ENCODE measurements at places on chromosomes 2 and 18.

DNA sequence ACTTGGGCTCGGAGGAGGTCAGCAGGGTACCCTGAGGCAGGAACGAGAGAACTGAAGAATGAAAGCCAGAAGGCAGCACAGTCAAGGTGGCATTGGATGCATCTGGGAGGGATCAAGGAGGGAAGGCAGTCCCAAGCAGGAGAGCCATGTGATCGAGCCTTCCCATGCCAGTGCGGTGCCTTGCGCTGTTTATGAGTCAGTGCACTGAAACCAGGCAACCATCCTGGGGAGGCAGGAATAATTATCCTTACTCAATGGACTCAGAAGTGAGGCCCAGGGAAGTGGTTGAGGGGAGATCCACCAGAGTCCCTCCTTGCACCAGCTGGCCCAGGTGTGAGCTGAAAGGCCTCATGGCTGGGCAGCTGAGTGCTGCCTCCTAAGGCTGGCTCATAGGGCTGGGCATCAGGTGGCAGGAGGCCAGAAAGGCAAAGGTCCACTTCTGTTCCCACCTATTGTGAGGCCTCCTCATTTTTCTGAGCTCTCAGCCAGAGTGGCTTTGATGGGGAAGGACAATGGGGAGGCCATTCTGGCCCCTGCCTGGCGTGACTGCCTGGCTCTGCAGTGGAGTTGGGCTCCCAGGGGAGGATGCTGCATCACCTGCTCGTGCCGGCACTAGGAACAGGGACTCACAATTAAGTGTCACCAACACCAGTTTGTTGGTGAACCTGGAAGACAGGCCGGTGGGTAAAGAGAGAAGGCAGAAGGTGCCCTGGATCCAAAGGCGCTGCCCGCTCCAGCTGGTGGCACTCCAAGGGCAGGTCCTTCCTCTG, 82.3 kb downstream of the TFCP2L1 start:
- H3K4me1 ChIP-seq, result no peaks in the 10 kb centered on the region
- no peaks in the 10 kb centered on the region for H3K36me3 ChIP-seq
- DNase-seq, result no peak
- no peaks in the 10 kb centered on the region for H3K27me3 ChIP-seq
- H3K4me3 ChIP-seq, result no peak overlapping the region
- no peak overlapping the region for H3K27ac ChIP-seq

DNA sequence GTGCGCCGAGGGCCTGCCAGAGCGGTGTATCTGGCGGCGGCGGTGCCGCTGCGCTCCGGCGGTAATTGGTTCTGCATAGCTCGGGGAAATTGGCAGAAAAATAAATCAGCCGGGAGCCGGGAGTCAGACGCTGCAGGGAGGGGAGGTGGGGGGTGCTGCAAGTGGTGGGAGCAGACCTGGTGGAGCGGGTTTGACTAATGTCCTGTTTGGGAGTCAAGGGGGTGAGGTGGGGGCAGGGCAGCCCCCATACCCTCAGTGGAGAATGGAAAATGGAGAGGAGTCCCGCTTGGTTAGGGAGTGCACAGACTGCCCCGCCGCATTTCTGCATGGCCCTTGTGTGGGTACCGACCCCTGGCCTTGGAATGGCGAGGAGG, 107.3 kb downstream of the DYSF start:
- H3K4me3 ChIP-seq, result no peak overlapping the region
- no peaks in the 10 kb centered on the region for H3K36me3 ChIP-seq
- H3K4me1 ChIP-seq, result no peaks in the 10 kb centered on the region
- no peaks in the 10 kb centered on the region for H3K27me3 ChIP-seq
- DNase-seq, result no peak

DNA sequence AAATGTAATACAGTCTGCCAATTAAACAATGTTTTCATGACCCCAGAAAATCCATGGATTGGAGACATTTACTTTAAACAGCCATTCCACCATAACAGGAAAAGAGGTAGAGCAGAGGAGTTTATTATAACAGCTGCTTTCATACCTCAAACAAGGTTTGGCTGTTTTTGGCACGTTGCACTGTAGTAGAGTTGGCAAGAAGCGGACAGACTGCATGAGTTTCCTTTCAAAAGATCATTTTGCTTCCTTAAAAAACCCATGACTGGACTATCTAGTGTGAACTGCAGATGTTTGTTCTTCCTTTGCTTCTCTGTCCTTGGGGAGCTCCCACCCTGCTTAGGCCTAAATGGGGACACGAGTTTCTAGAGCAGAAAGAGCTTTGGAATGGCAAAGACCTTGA, 108.5 kb upstream of the THOC1 start:
- no peak for DNase-seq
- no peaks in the 10 kb centered on the region for H3K27me3 ChIP-seq
- H3K36me3 ChIP-seq, result peaks cover 53% of the 10 kb centered on the region
- no peak overlapping the region for H3K4me3 ChIP-seq
- no peak overlapping the region for H3K27ac ChIP-seq
- H3K4me1 ChIP-seq, result peaks cover 31% of the 10 kb centered on the region

GRCh38 chr2:217864963-217865772, 137.6 kb downstream of the TNS1 start:
- no peaks in the 10 kb centered on the region for H3K27me3 ChIP-seq
- DNase-seq, result no peak
- H3K27ac ChIP-seq, result no peak overlapping the region
- H3K4me3 ChIP-seq, result no peak overlapping the region

GRCh38 chr2:239993291-239993690, 31.9 kb downstream of the NDUFA10 start:
- no peak overlapping the region for H3K4me3 ChIP-seq
- H3K27ac ChIP-seq, result no peak overlapping the region
- no peaks in the 10 kb centered on the region for H3K4me1 ChIP-seq
- no peaks in the 10 kb centered on the region for H3K27me3 ChIP-seq
- peaks cover 43% of the 10 kb centered on the region for H3K36me3 ChIP-seq

DNA sequence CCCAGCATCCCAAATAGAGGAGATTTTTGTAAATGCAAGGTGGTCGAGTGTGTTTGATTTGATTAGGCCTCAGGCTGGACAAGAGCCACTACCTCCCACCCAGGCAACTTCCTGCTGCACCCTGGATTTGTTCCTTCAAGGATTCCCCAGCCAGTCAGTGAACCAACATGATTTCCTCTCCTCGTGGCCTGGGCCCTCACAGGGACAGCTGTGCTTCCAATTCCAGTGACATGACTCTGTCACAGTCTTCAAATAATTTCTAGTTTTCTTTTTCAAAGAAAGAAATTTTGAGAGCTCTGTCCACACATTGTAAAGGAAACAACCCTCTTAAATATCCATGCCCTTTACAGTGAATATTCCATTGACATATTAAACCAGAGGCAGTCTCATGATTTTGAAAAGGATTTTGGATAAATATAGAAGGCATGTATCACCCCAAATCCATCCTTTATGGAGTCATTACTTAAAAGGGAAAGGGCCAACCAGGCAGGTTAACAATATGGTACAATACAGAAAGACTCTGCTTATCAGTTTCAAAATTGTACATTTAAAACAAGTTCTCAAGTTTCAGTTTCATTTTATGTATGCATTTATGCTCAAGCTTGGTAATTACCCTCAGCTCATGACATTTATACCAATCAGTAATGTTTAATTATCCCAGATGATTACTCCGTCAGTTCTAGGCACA, 121.3 kb upstream of the FOSL2 start:
- H3K36me3 ChIP-seq, result no peaks in the 10 kb centered on the region
- DNase-seq, result no peak
- peaks cover 16% of the 10 kb centered on the region for H3K4me1 ChIP-seq
- no peak overlapping the region for H3K27ac ChIP-seq

DNA sequence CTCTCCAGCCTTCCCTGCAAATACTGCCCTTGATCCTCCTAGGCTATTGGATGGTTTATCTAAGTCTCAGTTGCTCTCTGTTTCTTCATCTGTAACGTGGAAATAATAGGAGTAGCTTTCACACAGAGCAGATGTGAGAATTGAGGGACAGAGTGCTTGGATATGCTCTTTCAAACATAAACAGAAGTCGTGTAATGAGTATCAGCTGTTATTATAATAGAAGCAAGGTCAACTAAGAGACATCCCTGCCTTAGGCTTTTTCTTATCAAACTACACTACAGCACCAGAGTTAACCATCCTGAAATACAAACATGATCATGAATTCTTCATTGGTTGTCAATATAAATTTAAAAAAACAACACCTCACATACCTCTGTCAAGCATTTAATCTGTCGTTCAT, 138.2 kb downstream of the DOK6 start:
- H3K27me3 ChIP-seq, result peaks cover 34% of the 10 kb centered on the region
- DNase-seq, result no peak
- H3K36me3 ChIP-seq, result no peaks in the 10 kb centered on the region
- no peaks in the 10 kb centered on the region for H3K4me1 ChIP-seq
- H3K4me3 ChIP-seq, result no peak overlapping the region

DNA sequence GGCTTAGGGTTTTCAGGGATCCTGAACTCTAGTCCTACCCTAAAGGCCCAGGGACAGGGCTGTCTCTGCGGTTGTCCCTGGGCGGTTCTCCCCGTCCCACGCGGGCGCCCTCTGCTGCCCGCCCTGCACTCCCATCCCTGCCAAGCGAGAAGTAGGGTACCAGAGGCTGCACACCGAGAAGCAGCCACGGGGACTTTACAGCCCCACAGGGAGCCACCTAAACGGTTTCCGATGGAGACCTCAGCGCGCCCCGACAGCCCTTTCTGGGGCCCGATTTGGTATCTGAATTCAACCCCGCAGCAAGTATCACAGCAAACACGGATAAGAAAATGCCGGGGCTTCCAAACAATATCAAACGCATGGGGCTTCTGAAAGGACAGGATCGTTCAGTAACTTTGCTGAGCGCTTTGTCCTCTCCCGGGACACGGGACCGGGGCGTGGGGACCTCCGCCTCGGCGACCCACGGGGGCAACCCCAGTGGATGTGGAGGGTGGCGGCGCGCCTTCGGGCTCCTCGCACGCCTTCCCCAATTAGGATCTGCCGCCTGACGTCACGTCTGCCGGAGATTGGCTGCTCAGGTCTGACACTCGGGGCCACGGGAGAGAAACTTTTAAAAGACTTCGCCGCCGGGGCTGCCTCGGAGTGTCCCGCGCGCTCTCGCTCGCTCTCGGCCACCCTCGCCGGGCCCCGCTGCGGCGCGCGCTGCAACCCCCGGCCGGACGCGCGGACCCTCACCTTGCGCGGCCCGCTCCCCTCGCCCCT, at the start of gene LTBP1:
Gene LTBP1 (plus strand): TSS at position 640 of the 762 bp plus-strand sequence. CDS start 372 bp downstream, outside the sequence.
- H3K4me1 ChIP-seq, result no peaks in the 10 kb centered on the region
- peak within 1 kb of the TSS; percentile 93 for H3K4me3 ChIP-seq
- H3K27me3 ChIP-seq, result no peaks in the 10 kb centered on the region

- peak within 1 kb of the TSS; percentile 80 for H3K4me3 ChIP-seq
- peaks cover 3% of the 10 kb centered on the region for H3K4me1 ChIP-seq
- peak within 1 kb of the TSS; percentile 91 for H3K27ac ChIP-seq
- peak; percentile 90 for DNase-seq
Measured at GRCh38 chr2:42792583-42793333, at the start of gene HAAO. Gene HAAO (minus strand): TSS chr2:42792583. CDS start chr2:42792536, 47 bp downstream.

DNA sequence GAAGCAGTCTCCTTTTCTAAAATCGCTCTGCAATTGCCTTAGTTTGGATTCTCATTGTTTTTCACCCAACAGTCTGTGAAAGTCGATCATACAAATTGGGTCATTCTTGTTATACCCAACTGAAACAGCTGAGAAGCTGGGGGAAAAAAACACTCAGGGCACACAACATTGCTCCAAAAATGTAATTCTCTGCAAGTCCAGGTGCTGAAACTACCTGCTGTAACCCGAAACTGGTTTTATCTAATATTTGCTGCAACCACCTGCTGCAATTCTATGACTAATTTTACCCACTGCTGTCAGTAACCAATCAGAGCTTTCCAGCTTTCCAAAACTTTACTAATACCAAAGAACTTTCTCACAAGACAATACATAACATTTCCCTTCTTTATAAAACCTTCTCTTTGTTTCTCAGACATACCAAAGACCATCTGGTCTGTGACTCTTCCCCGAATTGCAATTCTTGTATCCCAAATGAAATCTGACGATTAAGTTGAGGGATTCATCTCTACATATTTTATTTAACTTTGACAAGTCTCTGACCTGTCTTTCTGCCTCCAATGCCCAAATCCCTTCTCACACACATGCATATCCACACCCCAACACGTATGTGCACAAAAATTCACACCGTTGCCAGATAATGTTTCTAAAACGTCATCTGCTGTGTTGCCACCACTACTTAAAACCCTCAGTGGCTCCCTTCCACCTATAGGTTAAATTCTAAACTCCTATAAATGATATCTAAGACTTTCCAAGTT, 198.3 kb downstream of the PIEZO2 start:
- H3K27me3 ChIP-seq, result no peaks in the 10 kb centered on the region
- peaks cover 4% of the 10 kb centered on the region for H3K4me1 ChIP-seq
- no peak overlapping the region for H3K27ac ChIP-seq
- H3K36me3 ChIP-seq, result no peaks in the 10 kb centered on the region

DNA sequence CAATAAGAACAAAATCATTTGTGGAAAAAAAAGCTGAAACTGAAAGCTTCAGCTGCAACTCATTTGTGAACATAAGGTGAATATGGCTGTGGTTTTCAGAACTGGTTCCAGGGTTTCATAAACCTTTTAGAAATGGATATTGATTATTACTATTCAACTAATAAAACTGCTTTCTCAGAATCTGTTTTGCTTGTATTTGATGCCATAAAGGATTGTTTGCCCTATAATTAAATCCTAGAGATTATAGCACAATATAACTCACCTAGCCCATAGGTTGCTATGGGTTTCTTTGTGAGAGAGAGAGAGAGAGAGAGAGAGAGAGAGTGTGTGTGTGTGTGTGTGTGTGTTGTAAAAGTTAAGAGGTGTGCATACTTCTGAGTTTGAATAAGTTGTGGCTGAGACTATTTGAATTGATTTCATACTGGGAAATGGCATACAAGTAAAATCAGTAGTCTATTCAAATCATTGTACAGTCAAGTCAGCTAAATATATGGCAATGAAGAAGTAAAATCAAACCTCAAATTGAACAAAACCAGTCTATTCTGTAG, 339.2 kb downstream of the ARHGAP15 start:
- H3K36me3 ChIP-seq, result no peaks in the 10 kb centered on the region
- no peaks in the 10 kb centered on the region for H3K4me1 ChIP-seq
- H3K27me3 ChIP-seq, result no peaks in the 10 kb centered on the region

DNA sequence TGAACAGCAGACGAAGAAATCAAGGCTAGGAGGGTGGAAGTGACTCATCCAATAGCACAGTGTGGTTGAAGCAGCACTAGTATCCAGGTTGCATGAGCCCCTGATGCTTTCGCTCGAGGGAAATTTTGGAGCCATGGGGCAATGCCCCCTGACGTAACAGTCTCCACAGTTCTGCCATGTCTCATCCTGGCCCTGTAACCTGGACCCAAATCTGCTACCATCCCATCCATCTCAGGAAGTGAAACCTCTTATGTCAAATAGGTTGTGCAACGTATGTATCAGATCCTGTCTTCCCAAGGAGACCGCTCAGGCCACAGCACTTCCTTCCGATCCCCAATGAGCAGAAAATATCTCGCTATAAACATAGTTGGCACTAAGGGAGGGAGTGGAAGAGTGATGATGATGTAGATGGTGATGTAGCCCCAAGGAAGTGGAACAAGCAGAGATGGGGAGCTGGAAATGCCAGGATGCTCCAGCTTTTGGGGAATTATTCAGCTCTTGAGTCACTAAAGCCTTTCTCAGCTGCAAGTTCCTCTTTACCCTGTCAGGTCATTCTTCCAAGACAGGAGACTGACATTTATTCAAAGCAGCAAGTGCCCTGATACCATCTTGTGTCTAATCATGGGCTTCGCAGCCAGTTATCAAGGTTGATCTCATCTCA, 3.0 kb upstream of the IL1B start:
- no peaks in the 10 kb centered on the region for H3K27me3 ChIP-seq
- H3K4me3 ChIP-seq, result no peak overlapping the region
- H3K36me3 ChIP-seq, result no peaks in the 10 kb centered on the region
- DNase-seq, result peak; percentile 19
